ENCODE measurements at places on chromosomes 7 and 10.
A peak's percentile ranks its signal among the peaks of the same experiment; 100 is the strongest.

DNA sequence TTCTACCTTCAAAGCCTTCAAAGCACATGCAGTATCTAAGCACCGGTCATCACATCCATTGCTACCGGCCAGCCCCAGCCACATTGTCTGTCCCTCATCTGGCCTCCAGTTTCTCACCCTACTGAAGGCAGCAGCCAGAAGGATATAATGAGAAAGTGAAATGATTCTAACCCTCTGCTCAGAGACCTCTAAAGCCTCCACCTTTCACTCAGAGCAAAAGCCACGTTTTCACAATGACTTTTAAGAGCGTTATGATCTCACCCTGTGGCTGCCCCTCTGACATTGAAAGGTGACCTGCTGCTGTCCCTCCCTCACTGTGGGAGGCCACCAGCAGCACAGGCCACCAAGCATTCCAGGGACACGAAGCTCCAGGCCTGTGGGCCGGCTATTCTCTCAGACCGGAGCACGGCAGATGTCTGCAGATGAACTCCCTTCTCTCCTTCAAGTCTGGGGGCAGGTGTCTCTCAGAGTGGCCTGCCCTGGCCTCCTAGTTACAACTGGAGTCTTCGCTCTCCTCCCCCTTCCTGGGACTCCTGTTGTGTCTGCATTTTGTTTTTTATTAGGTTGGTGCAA is 94.9 kb upstream of the EEPD1 start:
- no peak for DNase-seq

- DNase-seq, result no peak
Measured at GRCh38 chr7:153887749-153888569, 164.2 kb upstream of the DPP6 start.

DNA sequence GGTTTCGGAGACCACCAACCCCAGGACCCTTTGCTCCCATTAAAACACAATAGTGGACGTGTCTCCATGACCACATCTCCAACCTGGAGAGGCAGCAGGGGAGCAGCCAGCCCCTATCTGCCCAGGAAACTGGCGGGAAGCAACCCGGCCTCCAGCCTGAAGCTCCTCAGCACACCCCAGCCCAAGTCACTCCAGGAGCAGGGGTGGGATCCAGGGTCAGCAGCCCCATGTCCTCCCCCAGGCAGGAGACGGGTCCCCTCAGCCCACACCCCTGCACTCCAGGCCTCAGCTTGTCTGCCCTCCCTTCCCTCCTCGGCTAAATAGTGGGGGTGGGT is 601 bp downstream of the ADAM8 start:
- DNase-seq, result no peak

DNA sequence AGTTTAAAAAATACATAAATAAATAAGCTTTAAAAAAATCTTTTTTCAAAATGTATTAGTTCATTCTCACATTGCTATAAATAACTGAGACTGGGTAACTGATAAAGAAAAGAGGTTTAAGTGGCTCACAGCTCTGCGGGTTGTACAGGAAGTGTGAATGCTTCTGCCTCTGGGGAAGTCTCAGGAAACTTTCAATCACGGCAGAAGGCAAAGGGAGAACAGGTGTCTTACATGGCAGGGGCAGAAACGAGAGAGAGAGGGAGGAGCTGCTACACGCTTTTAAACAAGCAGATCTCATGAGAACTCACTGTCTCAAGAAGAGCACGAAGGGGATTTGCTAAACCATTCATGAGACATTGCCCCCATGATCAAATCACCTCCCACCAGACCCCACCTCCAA is 114.6 kb downstream of the DNAJC1 start:
- peak; percentile 19 for DNase-seq

DNA sequence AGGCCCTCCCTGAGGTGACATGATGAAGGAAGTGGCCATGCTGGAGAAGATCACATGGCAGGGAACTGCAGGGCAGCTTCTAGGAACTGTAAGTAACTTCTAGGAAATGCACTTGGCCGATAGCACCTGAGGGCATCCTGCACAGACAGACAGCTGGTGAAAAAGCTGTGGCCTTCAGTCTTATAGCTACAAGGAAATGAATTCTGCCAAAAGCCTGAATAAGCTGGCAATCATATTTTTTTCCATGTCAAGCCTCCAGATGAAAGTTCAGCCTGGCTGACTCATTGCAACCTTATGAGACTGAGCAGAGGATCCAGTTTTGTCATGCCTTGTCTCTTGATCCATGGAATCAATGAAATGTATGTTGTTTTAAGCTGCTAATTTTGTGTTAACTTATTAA is 91.1 kb upstream of the CACNA2D1 start:
- no peak for DNase-seq

DNA sequence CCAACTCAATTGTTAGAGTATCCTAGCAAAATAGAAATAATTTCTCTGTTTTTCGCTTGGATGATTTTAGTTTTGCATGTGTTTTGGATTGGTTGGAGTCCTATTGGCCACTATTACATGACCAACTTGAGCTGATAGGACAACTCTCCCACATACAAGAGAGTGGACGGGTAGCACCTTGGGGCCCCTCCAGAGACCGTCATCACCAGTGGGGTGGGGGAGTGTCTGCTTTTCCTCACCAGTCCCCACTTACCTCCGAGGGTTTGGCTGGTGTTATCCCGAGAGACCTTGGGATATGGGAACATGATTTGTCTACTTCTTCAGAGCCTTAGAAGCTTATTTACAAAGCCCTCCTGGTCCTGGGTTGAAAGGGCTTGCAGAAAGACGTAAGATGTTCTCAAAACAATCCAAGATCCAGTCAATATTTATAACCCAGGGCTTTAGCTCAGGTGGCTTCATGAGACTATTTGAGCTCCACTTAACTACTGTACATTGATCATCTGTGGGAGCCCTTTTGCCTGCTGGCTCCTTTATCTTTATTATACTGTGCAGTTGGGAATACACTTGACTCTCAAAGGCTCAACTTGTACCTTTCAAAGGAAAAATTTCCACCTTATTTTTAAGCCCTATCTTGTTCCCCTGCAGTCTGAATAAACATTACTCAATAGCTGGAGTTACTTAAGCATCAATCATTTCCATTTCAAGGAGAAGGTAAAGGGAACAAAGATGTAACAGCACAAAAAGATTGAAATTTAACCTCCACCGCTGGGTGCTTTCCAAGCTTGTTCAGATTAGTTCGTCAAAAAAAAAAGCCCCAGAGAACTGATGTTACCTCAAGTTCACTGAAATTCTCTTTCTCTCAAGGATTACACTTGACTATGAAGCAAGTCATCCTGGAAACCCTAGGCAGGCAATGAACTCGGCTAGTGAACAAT is 119.7 kb downstream of the WDR11 start:
- DNase-seq, result no peak

- DNase-seq, result no peak
Measured at GRCh38 chr7:8627325-8627724, 193.9 kb downstream of the NXPH1 start.

DNA sequence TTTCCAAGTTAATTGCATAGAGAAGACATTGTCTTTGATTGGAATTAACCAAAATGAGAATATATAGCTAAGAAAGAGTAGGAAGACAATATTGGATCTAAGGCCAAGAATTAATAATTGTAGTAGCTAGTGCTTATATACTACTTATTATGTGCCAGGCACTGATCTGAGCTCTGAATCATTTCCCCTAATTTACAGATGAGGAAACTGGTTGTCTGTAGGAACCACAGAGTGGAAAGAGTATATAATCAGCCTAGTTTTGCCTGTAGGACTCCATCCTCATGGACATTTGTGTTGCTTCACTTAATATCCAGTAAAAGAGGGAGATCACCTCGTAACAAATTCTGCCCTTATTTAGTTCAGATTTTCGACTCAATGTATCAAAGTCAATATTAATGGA is 127.9 kb downstream of the ARID5B start:
- no peak for DNase-seq

- no peak for DNase-seq
Measured at GRCh38 chr10:114996542-114996941, 58.5 kb downstream of the TRUB1 start.

- DNase-seq, result no peak
Measured at GRCh38 chr10:100468978-100469377, 6.2 kb downstream of the WNT8B start.

DNA sequence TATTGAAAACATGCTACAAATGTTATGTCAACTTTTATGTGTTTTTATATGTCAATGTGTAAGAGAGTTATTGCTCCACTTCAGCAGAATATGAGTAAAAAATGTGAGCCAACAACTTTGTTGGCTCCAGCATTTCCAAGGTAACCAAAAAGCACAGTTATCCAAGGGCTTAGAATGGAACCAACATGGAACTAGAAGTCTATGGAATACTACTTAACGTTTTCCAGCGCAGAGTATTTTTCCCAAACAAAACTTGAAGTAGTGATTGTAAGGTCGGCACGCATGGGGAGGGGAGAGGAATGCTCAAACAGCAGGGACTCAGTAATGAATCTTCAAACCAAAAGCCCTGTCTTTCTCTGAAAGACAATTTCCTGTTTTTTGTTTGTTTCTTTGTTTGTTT is 45.0 kb upstream of the TSPAN13 start:
- DNase-seq, result no peak

DNA sequence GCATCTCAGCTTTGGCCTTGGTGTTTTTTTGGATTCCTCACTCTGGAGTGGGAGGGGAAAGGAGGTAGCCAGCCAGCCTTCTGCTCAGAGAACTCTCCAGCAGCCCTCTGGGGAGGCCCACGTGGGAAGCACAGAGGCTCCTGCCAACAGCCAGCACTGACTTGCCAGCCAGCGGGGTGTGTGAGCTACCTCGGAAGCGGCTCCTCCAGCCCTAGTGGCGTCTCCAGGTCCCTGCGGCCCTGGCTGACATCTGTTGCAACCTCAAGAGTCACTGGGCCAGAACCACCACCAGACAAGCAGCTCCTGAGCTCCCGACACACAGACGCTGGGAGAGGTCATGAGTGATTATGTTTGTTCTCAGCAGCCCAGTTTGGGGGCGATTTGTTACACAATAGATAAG is 180.2 kb upstream of the FZD8 start:
- DNase-seq, result no peak

DNA sequence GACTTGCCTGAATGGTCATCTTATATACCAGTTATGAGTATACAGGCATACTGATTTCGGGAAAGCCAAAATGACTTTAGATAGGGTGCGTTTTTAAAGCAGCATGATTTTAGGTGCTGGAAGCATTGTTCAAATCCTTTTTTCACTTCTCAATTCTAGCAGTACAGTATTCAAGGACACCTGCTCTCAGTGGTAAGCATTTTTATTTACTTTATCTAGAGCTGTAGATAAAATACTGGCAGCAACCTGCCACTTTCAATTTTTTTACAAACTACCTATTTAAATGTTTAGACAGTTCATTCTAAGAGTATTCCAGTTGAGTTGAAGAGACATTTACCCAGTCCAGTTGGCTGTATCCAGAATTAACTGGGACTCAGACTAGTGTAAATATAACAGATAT is 33.6 kb downstream of the TMEM106B start:
- no peak for DNase-seq

GRCh38 chr10:103835096-103836050 is 20.0 kb downstream of the SH3PXD2A start:
- no peak for DNase-seq

DNA sequence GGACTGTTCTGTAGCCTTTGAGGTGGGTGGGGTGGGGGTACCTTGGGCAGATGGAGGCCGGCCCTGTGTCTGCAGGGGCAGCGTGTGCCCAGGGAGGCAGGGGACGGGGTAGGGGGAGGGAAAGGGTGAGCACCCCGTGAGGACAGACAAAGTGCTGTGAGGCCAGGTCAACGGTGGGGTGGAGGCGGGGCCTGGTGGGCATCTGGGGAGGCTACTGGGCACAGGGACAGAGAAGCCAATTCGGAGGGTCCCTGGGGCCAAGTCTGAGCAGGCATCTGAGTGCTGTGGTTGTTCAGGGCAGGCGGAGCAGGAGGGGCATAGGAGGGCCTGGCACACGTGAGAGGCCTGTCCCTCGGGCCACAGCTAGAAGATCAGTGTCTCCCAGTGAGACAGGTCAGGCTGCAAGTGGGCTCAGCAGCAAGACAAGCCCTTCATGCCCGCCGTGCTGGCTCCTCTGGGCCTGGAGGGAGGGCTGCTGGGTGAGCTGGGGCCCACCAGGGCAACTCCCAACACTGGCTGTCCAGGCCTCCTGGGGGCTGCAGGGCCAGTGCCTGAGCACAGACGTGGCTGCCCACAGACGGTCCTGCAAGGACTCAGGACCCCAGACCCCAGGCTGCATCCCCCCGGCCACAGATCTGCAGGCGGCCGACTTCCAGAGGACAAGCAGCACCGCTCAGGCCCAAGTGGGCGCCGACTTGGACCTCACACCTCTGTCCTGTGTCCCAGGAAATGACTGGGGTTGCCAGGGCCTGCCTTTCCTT is 26.4 kb upstream of the KNDC1 start:
- DNase-seq, result no peak

- peak; percentile 37 for DNase-seq
Measured at GRCh38 chr7:19051767-19052375, 65.6 kb downstream of the TWIST1 start.
